ENCODE measurements at places on chromosomes 12 and 14.

GRCh38 chr14:86166541-86166940 lies 636.6 kb downstream of the FLRT2 start:
- DNase-seq = no peak

DNA sequence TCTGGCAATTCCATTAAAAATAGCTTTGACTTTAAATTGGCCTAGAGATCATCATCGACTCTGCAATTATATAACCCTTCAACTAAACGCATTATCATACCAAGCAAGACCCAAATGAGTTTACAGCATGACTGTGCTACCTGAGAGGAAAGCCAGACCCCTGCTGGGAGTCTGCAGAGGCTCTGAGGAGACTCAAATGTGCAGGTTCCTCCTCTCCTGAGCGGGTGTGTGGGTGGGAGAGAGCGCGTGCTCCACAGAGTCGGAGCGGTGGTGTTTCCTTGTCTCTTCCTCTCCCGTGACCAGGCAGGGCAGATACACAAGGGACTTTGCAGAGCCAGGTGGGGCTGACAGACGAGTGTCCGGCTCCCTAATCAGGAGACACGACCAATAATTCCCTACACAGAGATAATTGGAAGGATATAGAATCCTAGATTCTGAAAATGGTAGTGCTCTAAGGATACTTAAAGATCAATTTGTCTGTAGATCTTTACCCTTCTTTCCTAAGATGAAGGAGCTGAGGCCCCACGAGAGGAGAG lies 74.1 kb downstream of the SLC8A3 start:
- no peak for DNase-seq

DNA sequence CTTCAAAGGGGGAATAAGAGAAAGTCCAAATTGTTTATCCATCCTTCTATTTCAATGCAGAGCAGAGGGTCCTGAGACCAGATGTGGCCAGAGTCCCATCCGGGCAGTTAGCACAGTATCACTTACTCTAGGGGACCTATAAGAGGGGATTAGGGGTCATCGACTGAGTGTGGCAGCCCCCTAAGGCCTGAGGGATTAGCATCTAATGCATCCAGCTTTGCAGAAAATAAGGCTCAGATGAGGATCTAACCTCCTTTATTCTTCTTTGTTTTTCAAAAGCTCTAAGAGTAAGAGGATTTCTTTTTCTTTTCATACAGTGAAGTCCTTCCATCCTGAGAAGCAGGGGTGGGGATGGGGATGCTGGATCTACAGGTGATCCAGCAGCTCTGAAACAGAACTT lies 43.5 kb downstream of the NEUROD4 start:
- no peak for DNase-seq

- DNase-seq = no peak
Measured at GRCh38 chr14:21219120-21219519, 50.1 kb downstream of the HNRNPC start.

DNA sequence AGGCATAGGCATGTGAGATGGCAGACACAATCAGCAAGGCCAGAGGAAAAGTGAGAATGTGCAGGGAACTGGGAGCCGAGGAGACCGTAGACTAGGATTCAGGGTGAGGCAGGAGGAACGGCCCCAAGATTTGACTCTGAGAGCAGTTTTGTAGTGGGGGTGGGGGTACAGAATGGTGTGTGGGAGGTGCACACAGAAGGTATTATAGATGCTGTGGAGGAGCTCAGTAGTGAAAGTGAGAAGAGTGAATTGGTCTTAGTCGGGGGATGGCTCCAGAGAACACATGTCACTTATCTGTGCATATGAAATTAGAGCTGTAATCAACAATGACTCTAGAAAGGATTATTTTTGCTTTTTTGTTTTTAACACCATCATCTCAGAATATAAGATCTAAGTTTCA lies 11.9 kb downstream of the ZNF664 start:
- DNase-seq = no peak

DNA sequence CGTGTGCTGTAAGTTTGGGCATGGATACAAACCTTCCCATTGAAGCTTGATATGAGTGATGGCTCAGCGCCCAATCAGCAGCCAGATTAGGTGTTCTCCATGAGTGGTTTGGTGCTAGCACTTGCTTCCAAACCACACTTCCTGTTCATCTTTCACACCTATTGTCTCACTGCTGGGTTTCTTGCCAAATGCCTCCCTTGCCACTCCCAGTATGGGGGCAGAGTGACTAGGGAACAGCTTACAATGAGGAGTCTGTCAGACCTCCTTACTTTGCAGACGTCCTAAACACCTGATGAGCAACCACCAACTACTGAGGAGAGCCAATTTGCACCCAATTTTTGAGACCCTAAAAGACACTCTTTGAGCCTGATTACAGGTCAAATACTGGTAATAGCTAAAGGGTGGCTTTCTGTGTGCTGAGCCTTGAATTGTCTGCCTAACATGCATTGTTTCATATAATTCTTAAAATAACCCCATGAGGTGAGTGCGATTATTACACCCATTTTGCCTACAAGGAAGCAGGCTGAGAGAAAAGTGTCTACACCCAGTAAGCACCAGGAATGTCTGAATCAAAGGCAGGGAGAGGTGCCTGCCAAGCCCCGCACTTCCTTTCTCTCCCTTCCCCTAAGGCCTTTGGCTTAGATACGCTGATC lies 48.4 kb upstream of the FOS start:
- peak; percentile 10 for DNase-seq

- peak; percentile 89 for DNase-seq
Measured at GRCh38 chr12:69415471-69416275, 54.5 kb upstream of the FRS2 start.

DNA sequence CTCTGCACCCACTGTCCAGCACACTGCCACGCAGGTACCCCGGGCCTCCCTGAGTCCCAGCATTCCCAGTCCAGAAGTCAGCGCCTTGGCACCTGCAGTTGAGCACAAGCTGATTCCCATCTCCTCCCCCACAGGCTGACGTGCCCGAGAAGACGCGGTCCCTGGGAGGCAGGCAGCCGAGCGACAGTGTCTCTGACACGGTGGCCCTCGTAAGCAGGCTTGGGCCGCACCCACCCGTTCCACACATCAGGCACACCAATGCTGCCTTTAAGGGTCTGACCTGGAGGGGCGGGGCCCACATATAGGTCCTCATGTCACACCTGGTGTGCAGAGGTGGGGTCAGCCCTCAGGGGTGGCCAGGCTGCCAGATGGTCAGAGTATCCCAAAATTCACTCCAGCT lies 18.4 kb upstream of the TEX22 start:
- no peak for DNase-seq

- DNase-seq = no peak
Measured at GRCh38 chr14:97976861-97977260, 1179.7 kb downstream of the VRK1 start.

- DNase-seq = peak; percentile 8
Measured at GRCh38 chr14:53767566-53767965, 189.1 kb downstream of the BMP4 start.

DNA sequence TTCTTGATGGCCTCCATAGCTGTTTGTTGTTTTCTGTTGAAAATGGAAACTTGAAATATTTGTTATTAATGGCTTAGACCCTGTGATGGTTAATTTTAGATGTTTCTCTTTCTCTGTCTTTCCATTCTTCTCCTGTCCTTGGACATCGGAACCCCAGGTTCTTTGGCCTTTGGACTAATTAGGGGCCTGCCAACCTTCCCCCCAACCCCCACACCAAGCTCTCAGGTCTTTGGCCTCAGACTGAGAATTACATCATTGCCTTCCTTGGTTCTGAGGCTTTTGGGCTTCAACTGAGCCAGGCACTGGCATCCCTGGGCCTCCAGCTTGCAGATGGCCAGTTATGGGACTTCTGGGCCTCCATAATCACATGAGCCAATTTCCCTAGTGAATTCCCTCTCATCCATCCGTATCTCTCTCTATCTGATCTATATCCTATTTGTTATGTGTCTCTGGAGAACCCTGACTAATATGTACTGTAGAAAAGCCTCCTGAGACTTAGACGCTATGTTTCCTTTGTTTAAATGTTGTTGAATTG lies 71.6 kb downstream of the FGD4 start:
- DNase-seq = no peak

GRCh38 chr12:115072712-115073111 lies 388.7 kb upstream of the TBX3 start:
- no peak for DNase-seq

DNA sequence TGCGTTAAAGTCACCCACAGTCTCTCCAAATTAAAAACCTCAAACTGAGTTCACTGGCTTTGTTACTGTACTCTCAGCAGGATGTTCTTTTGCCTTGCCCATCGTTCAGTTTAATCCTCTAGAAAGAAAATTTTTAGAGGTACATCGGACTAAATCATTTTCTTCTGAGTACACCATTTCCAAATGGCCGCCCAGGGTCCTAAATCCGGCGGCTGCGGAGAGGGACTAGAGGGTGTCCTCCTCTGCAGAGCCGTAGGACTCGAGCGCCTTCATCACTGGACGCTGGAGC lies 1.4 kb downstream of the LIN7A start:
- no peak for DNase-seq

DNA sequence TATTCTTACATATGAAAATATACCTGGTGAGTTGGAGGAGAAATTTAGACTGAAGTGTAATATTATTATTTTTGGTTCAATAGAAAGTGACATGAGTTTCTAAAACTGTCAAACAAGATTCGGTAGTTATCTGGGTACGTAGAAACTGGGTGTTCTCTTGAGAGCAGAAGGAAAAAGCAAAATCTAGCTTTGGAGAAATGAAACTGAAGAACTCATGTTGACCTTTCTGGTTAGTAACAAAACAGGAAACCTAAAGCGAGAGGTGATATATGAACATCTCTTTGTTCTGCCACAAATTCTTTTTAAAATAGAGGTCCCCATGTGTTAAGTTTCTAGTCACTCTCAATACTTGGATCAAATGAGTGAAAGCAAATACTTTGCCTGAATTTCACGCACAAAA lies 401.7 kb downstream of the TRHDE start:
- no peak for DNase-seq

GRCh38 chr12:128338386-128339125 lies 71.6 kb downstream of the TMEM132C start:
- no peak for DNase-seq

- peak; percentile 77 for DNase-seq
Measured at GRCh38 chr12:127162902-127163301, 1104.1 kb upstream of the TMEM132C start.

GRCh38 chr14:35333264-35333730 lies 41.1 kb downstream of the PSMA6 start:
- DNase-seq = no peak

DNA sequence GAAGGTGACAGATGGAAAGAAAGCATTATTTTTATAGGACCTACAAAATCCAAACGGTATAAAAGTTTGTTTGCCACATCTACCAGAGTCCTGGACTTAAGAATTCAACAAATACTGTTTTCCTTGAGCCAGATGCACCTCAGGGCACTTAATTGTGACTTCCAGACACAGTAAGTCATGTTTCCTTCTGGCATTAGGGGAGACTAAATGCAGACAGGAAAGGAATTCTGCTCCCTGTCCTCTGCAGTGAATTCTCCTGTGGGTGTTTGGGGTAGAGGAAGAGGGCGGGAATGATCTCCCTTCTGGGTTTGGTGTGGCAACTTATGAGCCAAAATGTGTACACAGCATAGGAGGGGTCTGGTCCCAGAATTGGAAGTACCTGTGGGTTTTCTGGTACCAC lies 93.9 kb upstream of the ZDHHC17 start:
- no peak for DNase-seq

DNA sequence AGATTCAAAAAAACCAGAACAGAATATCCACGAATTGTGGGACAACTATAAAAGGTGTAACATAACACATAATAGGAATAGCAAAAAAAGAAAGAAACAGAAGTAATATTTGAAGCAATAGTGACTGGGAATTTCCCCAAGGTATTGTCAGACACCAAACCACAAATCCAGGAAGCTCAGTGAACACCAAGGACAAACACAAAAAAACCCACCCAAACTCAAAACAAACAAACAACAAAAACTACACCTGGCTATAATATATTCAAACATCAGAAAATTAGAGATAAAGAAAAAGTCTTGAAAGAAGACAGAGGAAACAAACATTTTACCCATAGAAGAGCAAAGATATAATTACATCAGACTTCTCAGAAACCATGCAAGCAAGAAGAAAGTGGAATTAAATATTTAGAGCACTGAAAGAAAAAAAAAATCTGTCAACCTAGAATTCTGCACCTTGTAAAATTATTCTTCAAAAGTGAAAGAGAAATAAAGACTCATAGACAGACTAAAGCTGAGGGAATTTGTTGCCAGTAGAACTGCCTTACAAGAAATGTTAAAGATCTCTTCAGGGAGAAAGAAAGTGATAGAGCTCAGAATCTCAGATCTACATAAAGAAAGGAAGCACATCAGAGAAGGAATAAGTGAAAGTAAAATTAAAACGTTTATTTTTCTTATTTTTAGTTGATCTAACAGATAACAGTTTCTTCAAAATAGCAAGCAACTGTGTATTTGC lies 12.1 kb upstream of the HMGA2 start:
- peak; percentile 37 for DNase-seq

GRCh38 chr14:80364274-80364673 lies 153.0 kb upstream of the DIO2 start:
- peak; percentile 28 for DNase-seq

- no peak for DNase-seq
Measured at GRCh38 chr12:11762723-11763326, 113.4 kb downstream of the ETV6 start.

DNA sequence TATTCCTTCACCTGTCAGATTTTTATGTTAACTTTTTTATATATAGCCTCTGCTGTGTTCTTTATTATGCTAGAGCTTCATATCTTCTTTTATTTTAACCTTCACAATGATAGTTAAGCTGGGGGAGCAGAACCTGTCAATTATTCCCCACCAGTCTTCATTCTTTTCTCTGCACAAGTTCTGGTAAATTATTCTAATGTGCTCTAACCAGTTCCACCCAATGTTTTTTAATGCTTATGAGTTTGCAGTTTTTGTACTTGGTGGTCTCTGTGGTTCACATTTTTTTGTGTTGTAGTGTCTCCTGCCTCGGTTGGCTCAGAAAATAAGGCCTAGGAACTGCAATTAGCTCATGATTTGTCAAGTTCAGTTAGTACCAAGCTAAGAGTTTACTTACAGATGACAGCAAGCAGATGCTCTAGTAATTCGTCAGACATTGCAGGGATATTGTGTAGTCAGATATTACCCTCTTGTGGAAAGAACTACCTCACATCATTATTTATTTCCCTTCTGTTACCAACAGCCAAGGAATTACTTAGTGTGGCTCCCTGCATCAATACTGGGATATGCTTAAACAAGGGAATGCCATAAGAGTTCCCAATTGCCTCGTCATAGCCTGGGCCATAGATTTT lies 14.5 kb downstream of the DYRK2 start:
- peak; percentile 69 for DNase-seq

GRCh38 chr14:97624985-97625384 lies 827.8 kb downstream of the VRK1 start:
- DNase-seq = no peak

GRCh38 chr12:127539226-127539858 lies 727.6 kb upstream of the TMEM132C start:
- no peak for DNase-seq

GRCh38 chr12:52231305-52232202 lies 1.5 kb upstream of the KRT7 start:
- DNase-seq = no peak

GRCh38 chr14:99573000-99573330 lies 31.0 kb downstream of the CCDC85C start:
- DNase-seq = no peak

GRCh38 chr12:104578453-104578852 lies 121.7 kb downstream of the CHST11 start:
- DNase-seq = peak; percentile 84
